ENCODE measurements at places on chromosomes 7 and 10.

DNA sequence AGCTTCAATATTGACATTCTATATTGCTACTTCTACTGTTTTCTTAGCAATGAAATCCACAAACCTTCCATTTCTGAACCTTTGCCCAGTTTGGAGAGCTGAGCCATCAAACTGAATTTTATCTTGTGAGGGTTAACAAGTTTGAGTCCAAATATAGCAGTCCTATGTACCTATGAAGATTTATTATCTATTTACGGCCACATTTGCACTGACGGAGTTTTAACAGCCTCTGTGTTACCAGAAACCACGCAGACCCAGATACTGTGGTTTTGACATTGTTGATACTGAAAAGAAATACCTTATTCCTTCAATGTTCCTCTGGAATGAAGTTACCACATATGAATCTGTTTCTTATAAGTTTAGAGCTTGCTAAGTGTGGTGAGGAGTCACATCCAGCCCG is 172.6 kb downstream of the FGFR2 start:
- DNase-seq: no peak

DNA sequence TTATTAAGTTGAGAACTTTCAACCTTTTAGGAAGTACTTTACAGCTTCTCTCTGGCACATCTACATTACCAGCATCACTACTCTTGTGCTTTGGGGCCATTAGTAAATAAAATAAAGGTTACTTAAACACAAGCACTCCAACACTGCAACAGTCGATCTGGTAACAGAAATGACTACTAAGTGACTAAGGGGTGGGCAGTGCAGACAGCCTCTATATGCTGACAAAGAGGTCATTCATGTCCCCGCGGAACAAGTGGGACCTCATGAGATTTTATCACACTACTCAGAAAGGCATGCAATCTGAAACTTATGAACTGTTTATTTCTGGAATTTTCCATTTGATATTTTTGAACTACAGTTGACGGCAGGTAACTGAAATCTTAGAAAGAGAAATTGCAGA is 111.3 kb upstream of the DNAJB12 start:
- no peak for DNase-seq

DNA sequence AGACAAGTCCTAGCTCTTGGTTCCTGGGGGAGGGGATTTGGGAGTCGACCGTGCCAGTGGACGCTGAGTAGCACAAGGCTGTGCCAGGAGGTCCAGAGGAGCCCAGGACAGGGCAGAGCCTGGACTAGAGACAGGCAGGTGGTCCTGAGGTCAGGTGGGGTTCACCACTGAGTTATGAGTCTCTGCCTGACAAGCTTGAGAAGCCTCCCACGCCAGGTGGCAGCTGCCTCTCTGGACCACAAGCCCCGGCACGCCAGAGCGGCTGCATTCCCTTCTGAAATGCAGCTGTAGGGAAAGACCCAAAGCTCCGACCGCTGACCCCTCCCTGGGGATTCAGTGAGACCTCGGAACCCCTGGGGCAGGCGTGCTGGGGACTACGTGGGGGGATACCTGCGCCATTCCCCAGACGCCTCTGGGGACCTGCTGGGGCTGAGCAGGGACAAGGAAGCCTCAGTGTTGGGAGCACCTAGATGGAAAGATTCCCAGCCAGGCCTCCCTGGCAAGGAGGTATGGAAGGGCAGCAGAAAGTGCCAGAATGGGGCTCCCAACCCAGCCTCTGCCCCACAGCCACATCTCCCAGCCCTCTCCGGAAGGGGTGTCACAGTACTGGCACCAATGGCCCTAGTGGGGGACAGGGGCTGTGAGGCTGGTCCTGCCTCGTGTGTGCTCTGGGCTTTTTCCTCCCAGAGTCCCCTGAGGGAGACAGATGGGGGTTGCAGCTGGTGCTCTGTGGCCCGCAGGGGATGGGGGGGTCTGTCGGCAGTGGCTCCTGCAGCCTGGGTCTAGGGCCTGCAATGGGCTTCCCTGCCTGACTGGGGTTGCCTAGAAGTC is 29.0 kb downstream of the PDGFA start:
- no peak for DNase-seq

- no peak for DNase-seq
Measured at GRCh38 chr7:120160166-120160565, 112.8 kb upstream of the KCND2 start.

DNA sequence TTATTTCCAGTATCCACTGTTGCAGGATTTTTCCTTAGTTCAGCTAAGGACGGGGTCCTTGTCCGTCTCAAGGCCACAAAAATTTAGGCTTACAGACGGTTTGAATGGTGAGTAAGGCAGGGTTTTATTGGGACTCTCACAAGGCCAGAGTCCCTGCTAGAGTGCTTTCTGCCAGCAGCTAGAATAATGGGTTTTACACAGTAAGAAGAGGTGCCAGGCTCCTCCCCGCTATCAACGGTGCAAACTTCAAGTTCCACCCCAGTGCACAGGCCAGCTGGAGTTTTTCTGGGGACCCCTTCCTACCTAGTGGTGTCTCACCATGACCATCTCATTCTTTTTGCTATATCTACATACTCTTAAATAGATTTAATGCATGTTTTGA is 198.5 kb upstream of the KCTD7 start:
- DNase-seq: no peak
